ENCODE measurements at places on chromosomes 1 and 21.
A peak's percentile ranks its signal among the peaks of the same experiment; 100 is the strongest.

DNA sequence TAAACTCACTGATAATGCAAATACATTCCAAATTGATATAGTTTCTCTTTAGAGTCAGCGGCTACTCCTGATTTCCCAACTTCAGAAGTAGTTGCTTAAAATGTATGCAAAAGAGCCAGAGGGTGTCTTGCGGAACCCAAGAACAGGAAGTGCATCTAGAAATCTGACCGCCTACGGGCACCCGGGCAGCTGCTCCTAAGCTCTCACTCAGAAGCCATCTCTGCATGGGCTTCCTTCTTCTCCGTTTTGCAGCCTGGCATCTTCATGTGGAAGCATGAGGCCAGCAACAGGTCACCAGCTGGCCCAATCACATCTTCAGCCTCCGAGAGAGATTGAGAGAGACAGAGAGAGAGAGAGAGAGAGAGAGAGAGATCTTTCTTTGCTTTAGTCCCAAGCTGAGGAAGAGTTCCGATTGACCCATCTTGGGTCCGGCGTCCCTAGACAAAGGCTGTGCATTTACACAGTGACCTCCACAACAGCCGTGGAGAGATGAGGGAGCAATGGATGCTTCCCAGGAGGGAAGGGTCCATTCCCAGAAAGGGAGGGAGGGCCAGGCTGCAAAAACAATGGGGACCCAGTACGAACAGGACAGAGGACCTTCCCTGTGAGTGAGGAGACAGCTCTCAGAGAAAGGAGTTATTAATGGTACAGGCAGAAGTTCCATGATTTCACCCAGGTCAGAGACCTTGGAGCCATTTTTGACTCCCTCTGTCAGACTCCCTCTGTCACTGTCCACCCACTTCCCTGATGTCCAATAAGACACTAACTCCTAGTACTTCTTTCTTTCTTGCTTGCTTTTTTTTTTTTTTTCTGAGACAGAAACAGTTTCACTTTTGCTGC, 28.2 kb upstream of the SLC30A1 start:
- DNase-seq: no peak

DNA sequence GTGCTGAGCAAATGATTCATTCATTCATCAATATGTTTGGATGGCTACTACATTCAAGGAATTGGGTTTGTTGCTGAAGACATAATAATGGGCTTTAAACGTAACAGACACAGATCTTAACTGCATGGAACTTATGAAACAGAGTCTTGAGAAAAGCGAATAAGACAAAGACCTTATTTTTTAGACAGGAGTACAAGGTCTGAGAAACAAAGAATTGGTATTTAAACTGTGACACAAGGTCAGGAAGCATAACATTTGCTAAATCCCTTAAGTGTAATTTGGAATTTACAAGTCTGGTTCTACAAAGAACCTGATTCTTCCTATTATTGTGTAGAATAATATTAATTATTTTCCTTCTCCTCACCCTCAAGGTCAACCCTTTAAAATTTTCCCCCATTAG, 565.4 kb upstream of the RGS18 start:
- no peak for DNase-seq

GRCh38 chr1:156367383-156368156, 1.4 kb upstream of the RHBG start:
- no peak for DNase-seq

DNA sequence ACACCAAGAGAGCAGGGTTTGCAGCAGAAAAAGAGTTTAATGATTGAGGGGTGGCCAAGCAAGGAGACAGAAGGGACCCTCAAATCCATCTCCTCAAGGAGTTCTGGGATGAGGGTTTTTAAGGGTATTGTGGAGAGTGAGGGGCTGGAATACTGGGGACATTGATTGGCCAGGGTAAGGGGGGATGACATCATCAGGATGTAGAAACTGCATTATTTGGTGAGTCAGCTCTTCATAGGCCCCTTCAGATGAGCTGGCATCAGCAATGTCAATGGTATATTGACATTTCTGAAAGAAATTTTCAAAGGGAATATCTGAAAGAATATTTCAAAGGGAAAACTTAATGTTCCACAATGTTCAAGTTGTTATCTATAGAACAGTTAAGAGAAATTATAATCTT, 168.1 kb upstream of the SNX7 start:
- no peak for DNase-seq

GRCh38 chr1:23100074-23100748, 68.4 kb downstream of the LUZP1 start:
- no peak for DNase-seq

DNA sequence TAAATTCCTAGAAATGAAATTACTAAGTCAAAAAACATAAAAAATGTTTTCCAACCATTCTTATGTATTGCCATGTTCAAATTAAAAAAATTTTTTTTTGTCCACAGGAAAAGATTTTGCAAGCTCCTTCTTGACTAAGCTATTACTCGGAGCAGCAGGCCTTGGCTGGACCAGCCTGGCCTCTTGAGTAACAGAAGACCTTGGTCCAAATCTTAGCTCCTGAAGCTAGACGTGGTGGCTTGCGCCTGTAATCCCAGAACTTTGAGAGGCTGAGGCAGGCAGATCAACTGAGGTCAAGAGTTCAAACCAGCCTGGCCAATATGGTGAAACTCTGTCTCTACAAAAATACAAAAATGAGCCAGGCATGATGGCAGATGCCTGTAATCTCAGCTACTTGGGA, 77.6 kb downstream of the CLSTN1 start:
- DNase-seq: no peak

DNA sequence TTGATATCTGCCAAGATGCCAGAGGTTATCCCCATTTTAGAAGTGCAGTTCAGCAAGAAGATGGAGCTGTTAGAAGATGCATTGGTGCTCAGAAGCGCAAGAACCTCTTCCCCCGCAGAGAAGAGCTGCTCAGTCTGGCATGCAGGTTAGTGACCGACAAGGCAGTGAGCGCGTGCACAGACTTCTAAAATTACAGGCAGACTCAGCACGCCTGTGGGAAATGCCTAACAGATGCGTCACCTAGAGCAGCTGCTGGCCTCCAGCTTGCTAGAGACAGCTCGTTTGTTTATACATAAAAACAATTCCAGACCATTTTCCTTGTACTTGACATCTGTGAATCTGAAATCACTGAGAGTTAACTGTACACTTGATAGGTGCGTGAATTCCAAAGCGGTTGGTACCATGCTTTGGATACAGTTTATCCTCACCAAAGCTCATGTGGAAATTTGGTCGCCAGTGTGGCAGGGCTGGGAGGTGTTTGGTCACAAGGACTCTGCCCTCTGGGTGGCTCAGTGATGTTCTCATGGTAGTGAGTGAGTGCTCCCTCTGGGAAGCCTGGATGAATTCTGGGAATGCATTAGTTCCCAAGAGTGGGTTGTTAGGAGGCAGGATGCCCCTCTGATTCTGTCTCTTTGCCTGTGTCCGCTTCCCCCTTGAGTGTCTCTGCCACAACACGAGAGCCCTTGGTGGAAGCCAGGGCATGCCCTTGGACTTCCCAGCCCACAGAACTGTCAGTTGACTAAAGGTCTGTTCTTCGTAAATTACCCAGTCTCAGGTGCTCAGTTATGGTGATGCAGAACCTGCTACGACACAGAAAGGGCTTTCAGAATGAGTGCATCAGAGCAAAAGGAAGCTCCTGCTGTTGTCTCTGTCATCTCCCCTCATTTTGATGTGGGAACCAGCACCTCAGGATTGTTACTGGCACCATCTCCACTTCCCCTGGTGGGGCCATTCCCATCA, 24.4 kb downstream of the SNAP47 start:
- no peak for DNase-seq

GRCh38 chr1:63914241-63914640, 140.4 kb downstream of the ROR1 start:
- DNase-seq: no peak

DNA sequence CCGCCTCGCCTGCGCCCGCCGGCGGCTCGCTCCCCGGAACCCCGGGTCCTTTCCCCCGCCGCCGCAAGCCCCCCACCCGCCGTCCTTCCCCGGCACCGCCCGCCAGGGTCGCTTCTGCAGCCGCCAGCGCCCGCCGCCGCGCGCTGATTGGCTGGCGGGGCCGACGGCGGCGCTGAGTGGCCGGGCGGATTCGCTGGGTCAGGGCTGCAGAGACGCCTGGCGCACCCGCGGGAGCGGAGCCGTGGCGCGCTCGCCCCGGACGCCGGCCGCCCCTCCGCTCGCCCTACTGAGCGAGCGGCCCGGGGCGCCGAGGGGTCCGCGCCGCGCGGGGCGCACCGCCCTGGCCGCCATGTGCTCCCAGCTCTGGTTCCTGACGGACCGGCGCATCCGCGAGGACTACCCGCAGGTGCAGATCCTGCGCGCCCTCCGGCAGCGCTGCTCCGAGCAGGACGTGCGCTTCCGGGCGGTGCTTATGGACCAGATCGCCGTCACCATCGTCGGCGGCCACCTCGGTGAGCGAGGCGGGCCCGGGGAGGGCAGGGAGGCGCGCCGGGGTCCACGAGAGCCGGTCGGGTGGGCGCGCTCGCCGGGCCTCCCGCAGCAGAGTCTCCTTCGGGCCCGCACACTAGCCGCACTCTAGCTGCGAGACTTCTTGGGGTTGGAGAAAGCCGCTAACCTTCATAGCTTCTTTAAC, at the start of gene RIMKLA:
TSS of gene RIMKLA (plus strand) at position 207 of the 694 bp plus-strand sequence. CDS start at position 350, 143 bp downstream.
- no peak for DNase-seq

GRCh38 chr1:220290140-220290761, 18.0 kb upstream of the RAB3GAP2 start:
- DNase-seq: no peak

GRCh38 chr1:218376722-218377121, 31.6 kb downstream of the TGFB2 start:
- no peak for DNase-seq

- no peak for DNase-seq
Measured at GRCh38 chr1:215863796-215864195, 296.7 kb downstream of the KCTD3 start.

DNA sequence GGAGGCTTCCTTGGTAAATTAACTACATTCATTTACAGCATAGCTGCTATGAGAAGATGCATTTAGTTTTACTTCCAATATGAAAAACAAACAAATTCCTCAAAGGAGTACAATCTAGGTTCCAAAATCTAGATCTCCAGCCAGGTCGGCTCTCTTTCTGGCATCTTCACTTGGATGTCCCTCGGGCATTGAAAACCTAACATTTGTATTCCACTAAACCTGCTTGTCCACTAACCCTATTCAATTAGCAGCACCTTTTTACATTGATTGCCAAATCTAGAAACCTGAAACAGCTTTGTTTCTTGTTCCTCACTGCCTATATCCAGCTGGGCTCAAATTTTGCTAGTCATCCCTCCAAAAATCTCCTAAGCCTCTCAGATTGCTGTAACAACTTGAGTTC, 14.3 kb upstream of the CXADR start:
- no peak for DNase-seq

DNA sequence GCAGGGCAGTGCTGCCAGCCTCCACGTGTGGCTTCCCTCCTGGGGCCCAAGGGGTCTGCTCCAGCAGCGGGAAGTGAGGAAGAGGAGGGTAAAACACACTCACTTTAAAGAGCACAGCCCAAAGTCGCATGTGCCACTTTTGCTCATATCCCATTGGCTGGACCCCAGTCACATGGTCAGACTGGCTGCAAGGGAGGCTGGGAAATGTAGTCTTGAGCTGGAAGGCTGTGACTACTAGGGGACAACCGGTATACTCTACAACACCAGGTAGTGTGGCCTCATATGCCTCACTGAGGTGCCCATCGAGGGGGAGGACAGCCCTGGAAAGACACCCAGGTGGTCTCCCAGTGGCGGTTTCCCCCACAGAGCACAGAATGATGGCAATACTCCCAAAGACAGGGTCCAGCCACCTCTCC, 45.2 kb downstream of the CAMK2N1 start:
- peak; percentile 17 for DNase-seq

- DNase-seq: no peak
Measured at GRCh38 chr1:66367369-66367768, 166.6 kb upstream of the SGIP1 start.

- peak; percentile 92 for DNase-seq
Measured at GRCh38 chr21:42258150-42258884, 39.4 kb downstream of the ABCG1 start.

DNA sequence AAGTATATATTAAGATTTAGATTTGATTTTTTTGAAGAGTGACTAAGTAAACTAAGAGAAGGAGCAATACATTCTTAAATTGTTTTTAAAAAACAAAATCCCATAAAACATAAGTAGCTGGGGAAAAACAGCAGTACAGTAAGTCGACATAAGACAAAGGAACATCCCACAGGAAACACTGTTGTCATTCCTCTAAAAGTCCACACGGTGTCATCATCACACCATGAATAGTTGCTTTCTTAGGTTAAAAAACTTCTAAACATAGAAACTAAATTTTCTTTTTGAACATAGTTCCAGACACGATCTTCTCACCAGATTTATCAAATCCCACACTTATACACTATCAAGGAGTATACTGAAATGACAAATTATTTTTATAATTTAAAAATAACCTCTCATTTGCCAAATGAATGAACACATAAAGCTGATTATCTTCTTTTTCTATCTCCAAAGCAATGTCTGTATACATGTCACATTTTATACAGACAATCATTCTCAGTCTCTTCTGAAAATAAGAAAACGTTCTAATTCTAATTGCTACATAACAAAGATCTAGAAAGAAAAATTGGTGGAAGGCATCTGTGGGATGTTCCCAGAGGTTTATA, 15.8 kb downstream of the ODF2L start:
- DNase-seq: no peak

DNA sequence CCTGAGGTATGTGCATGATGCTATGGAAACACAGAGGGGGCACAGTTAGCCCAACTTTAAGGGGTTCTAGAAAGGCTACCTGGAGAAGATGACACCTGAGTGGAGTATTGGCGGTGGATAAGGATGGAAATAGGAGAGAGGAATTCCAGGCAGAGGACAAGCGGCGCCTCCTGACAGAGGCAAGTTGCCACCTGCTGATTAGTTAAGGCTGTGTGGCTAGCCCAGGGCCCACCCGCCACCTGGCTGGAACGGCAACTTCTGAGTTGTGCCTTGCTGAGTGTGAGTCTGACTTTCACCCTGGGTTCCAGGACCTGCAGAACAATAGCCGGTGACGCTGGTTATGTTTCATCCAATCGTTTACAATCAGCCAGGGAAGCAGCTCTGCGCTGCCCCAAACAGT, 126.9 kb upstream of the LMO4 start:
- DNase-seq: no peak

GRCh38 chr1:170666541-170667254, 2.8 kb downstream of the PRRX1 start:
- no peak for DNase-seq

DNA sequence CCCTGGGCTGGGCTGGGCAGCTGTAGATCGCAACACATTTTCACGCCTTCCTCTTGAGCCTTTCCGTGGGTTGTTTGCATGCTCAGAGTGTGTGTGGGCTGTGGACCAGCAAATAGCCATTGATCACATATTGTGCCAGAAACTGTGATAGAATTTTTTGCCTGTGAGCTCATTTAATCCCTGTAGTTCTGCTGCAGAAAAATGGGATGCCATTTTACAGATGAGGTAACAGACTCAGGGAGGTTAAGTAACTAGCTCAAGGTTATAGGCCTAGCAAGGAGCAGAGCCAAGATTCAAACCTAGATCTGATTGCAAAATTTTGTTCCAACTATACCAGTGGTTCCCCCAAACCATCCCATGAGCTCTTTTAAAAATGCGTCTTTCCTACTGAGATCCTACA, 10.5 kb downstream of the SPATA46 start:
- DNase-seq: no peak

- no peak for DNase-seq
Measured at GRCh38 chr1:30664103-30664755, 59.2 kb downstream of the MATN1 start.

Measured in H1 (cell line).